Pulmonary artery endothelial cell (primary cell): ENCODE measurements at places on chromosomes 6 and 20.

DNA sequence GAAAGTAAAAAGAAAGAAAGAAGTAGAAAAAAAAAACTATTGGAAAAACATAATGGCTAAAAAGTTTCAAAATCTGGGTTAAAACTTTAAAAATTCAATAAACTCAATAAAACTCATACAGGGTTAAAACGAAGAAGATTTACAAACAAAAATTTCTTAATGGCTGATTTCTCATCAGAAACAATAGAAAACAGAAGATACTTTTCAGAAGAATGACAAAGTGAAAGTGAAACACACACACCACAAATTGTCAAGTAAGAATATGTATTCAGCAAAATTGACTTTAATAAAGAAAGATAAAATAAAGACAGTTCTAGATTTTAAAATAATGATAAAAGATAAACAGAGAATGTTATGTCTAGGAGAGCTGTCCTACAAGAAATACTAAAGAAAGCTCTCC lies 618.9 kb upstream of the GJE1 start:
- no peak for DNase-seq

DNA sequence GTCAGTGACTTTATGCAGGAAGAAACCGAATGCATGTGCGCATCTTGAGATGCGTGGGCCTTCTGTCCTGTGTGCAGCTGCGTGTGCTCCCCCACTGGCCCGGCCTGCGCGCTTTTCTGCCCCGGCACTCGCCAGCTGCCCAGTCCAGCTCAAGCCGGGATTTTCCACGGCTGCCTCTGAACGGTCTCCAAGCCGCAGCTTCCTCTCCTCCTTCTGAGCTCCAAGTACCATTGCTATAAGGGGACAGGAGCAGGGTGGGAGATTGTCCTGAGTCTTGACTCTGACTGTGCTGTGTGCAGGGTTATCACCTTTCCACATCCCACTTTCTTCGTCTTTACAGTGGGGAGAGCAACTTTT lies 302.8 kb downstream of the THBS2 start:
- no peak for DNase-seq

- DNase-seq, result no peak
Measured at GRCh38 chr20:49349078-49349477, 71.2 kb upstream of the ZNFX1 start.

- DNase-seq, result no peak
Measured at GRCh38 chr6:32149092-32149755, 2.5 kb downstream of the PRRT1 start.

DNA sequence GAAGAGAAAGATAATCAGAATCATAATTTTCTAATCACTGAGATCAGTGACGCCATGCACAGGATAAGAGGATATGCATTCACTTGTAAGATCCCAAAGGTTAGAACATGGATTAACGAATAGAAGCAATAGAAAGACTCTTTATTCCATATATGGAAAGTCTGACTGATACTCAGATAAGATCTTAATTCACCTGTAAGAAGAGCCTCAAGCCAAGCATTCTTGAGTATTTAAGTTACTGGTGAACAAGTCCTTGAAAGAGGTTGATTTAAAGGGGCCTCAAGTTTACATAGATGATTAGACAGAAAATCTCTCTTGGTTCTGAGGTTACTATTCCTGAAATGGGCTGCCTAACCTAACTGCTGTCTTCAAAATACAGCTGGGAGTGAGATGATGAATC lies 53.8 kb upstream of the MTRF1L start:
- no peak for DNase-seq

GRCh38 chr6:53546281-53546680 lies 1.4 kb upstream of the GCLC start:
- DNase-seq, result no peak

- no peak for DNase-seq
Measured at GRCh38 chr6:29071831-29072723, 15.0 kb downstream of the OR2B3 start.

DNA sequence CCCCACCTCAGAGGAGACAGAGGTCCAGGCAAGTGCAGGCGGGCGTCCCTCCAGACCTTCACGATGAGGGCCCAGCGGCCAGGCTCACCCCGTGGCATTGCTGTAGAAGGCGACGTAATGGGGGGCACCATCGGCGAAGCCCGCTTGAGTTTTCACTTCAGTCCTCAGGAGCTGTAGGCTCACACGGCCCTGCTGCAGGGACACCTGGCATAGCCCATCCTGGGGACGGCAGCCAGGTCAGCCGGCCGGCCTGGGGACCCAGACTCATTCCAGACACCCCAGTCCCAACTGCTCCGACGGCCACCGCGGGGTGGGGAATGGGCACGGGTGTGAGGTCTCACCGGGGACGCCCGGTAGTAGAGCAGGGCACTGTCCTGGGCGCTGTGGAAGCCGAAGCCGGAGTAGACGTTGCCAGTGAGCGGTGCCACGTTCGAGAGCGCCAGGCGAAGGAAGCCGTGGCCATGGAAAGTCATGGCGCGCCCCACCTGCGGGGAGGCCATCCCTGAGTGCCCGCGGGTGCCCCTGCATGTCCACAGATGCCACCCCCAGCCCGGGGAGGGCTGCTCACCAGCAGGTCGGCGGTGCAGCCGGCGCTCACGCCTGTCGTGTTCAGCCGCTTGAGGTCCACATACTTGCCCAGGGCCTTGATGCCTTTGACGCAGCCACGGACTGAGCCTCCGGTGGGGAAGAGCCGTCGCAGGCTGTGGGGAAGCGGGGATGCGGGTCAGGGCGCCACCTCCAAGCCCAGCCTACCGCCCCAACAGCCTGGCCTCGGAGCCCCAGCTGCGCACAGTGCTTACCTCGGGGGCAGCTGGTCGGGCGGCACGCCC lies 9.2 kb downstream of the ADRM1 start:
- DNase-seq, result no peak

DNA sequence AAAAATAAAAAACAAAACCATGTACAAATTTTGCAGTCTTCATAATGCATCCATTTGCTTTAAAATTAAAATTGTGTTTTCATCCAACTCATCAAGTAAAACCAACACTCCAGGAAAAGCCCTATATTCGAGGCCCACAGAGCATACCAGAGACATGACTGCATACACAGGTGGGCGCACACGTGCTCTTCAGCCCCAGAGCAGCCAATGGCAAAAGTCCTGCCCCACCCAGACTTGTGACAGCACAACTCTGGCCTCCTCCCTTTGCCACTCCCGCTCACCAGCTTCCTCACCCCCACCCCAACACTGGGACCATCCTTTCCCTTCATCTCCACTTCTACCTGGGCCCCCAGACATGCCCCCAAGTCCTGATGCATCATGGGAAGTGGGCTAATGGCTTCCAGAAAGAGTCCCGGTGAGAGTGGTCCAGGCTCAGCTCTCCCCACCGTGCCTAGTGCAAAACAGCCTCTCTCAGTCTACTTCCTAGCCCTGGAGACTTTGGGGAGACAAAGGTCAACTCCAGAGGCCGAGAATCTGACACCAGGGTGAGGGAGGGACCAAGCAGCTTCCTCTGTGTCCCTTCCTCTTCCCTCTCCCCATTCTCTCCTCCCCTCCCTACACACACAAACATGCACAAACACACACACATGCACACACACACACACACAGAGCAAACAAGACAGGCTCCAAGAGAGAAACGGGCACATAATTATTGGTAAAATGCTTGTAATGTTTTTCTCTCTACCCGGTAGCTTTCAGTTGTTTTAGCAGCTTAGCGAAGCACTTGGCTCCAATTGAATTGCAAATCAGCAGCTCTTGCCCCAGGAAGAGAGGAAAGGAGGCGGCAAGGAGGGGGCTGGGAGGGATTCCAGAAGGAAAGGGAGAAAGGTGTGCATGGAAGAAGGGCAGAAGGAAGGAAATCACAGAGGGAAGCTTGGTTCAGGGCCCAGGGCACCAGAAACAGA lies 14.3 kb downstream of the GRM4 start:
- DNase-seq, result no peak

- DNase-seq, result no peak
Measured at GRCh38 chr20:10523443-10523842, 88.3 kb downstream of the SLX4IP start.

GRCh38 chr6:7650878-7651277 lies 60.9 kb downstream of the SNRNP48 start:
- no peak for DNase-seq

- DNase-seq, result no peak
Measured at GRCh38 chr20:8633366-8633765, 435.5 kb upstream of the PLCB4 start.

- no peak for DNase-seq
Measured at GRCh38 chr20:36528875-36529417, 12.4 kb upstream of the MYL9 start.

DNA sequence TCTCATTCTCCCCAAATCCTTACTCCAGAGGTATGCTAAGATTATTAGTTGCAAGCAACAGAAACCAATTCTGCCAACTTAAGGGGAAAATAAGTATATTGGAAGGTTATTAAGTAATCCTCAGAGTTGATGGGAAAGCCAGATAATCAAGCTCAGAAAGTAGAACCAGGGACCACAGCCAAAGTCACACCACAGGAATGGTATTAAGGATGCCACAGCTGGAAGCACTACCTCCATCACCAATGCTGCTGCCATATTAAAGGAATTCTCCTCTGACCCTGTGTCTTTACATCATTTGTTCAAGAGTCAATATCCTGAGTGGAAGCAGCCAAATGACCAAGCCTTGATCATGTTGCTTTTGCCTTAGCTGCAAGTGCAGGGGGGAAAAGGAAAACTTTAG lies 9.9 kb downstream of the PROCR start:
- no peak for DNase-seq
